Activated naive CD8-positive, alpha-beta T cell treated with anti-CD3 and anti-CD28 coated beads, Interleukin-2, amount 10 ng/mL, durations not matched to agents 7 days and 5 days (primary cell): ENCODE measurements at places on chromosomes 16 and 17. TPM values are rescaled to one million over a fixed set of nuclear protein-coding genes. Genes with fewer than 3 reads are reported as not detected.

- DNase-seq = no peak
- H3K27ac ChIP-seq = peak overlapping the region; percentile 68
- no peak overlapping the region for H3K4me3 ChIP-seq
- H3K4me1 ChIP-seq = peaks cover 72% of the 10 kb centered on the region
Measured at GRCh38 chr16:11163761-11164261, 92.2 kb downstream of the SOCS1 start.

DNA sequence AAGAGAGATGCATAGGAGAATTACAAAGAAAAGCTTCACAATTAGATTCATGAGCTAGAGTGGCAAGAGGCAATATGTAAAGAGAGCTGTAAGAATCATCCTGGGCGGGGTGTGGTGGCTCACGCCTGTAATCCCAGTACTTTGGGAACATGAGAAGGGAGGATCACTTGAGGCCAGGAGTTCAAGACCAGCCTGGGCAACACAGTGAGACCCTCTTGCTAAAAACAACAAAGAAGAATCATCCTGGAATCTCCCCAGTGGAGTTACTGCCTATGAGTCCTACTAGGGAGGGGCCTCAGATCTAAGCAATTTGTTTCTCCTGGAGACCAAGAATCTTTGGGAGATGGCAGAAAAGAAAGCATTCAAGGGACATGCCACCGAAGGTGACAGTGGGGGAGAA lies 119.1 kb downstream of the HIC1 start:
- peaks cover 43% of the 10 kb centered on the region for H3K4me1 ChIP-seq
- peaks cover 28% of the 10 kb centered on the region for H3K36me3 ChIP-seq
- no peak for DNase-seq

DNA sequence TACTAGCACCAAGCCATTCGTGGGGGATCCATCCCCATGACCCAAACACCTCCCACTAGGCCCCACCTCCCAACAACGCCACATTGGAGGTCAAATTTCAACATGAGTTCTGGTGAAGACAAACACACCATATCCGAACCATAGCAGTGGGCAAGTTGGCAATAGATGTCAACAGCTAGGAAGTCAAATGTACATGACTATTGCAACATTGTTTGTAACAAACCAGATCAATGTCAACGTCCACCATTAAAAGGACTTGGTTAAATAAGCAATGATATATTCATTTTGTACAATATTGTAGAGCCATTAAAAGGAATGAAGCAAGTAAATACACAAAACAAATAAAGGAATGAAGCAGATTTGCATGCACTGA lies 26.5 kb upstream of the CIITA start:
- no peak overlapping the region for H3K27ac ChIP-seq
- no peaks in the 10 kb centered on the region for H3K36me3 ChIP-seq
- H3K4me1 ChIP-seq = peaks cover 10% of the 10 kb centered on the region

DNA sequence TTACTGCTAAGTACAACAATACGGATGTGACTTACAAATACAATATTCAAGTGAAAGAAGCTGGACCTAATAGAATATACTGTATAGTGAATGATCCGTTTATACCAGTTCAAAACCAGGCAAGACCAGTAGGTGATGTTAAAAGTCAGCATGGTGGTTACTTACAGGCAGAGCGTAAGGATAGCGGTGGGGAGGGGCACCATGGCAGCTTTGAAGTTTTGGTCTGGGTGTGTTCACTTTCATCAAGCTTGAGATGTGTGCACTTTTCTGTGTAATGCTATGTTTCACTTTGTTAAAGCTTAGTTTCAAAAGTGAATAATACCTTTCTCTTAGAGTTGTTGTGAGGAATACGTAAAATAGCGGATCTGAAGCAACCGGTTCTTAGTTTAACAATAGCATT lies 16.5 kb upstream of the SLC35G3 start:
- H3K36me3 ChIP-seq = peaks cover 16% of the 10 kb centered on the region
- H3K27ac ChIP-seq = peak overlapping the region; percentile 70
- peak overlapping the region; percentile 43 for H3K4me3 ChIP-seq
- H3K4me1 ChIP-seq = peaks cover 53% of the 10 kb centered on the region
- no peaks in the 10 kb centered on the region for H3K27me3 ChIP-seq

DNA sequence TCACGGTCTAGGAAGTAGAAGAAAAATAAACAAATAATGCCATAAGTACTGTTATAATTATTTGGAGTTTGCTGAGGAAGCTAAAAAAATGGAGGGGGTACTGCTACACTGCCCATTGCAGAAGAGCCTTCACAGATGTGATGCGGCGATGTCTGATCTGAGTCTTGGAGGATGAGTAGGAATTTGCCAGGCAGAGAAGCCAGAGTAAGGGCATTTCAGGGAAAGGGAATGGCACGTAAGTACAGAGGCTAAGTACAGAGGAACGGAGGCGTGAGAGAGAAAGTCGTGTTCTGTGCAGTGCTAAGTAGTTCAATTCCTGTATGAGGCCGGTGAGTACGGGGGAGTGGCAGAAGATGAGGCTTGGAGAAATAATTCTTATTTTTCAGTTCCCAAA lies 741 bp upstream of the GRB2 start:
- peaks cover 2% of the 10 kb centered on the region for H3K27me3 ChIP-seq
- H3K4me1 ChIP-seq = peaks cover 32% of the 10 kb centered on the region
- H3K4me3 ChIP-seq = peak overlapping the region; percentile 96
- peaks cover 6% of the 10 kb centered on the region for H3K36me3 ChIP-seq
- DNase-seq = no peak

DNA sequence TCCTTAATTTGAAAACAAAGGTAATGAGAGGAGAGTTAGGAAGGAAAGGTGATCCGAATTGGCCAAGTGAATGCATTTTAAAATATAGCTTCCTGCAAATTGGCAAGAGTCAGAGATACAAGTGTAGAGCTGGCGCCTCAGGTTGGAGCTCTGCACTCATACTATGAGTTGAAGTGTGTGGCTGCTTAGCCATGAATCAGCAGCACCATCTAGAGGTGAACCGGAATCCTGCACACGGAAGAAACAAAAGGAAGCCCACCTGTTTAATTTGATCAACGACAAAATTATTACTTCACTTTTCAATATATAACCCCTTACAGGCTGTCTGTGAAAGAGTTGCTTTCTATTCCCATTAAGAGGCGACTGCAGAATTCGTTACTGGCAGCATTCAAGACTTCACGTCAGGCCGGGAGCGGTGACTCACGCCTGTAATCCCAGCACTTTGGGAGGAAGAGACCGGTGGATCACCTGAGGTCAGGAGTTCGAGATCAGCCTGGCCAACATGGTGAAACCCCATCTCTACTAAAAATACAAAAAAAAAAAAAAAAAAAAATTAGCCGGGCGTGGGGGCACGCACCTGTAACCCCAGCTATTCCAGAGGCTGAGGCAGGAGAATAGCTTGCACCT lies 1253.7 kb upstream of the CDH8 start:
- no peaks in the 10 kb centered on the region for H3K4me1 ChIP-seq
- no peak overlapping the region for H3K4me3 ChIP-seq
- H3K27ac ChIP-seq = no peak overlapping the region

- DNase-seq = no peak
- no peak overlapping the region for H3K4me3 ChIP-seq
- H3K27ac ChIP-seq = no peak overlapping the region
- peaks cover 8% of the 10 kb centered on the region for H3K4me1 ChIP-seq
- no peaks in the 10 kb centered on the region for H3K36me3 ChIP-seq
- H3K27me3 ChIP-seq = peaks cover 8% of the 10 kb centered on the region
Measured at GRCh38 chr17:79062691-79063090, 11.9 kb upstream of the ENGASE start.

DNA sequence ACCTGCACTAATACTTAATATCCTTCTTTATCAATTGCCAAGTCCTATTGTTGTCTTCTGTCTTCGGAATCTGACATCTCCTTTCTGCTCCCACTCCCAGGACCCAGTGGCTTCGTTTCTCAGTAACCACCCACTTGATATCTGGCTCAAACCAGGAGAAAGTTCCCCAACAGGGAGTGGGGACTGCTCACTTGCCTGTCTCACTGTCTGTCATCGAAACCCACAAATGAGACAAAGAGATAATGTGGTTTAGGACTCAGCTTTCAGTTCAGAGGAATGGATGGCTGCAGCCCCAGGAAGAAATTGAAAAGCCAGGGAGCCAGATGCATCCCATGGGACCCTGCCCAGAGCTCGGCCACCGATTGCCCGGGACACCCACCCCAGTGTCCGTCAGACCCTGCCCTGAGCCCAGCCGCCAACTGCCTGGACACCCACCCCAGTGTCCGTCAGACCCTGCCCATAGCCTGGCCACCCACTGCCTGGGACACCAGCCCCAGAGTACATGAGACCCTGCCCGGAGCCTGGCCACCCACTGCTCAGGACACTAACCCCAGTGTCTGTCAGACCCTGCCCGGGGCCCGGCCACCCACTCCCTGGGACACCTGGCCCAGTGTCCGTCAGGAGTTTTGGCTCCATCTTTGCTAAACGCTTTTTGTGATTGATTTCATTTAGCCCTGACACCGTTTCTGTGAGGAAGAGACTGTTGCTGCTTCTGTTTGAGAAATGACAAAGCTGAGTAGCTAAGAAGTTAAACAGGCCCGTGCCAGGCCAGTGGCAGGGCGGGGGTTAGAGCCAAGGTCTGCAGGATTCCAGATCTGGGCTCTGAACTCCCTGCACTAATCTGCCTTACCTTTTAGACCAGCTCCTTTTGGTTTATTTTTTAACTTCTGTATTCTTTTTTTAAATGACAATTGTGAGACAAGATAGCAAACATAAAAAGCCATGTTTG lies 251.4 kb downstream of the PHKB start:
- H3K4me3 ChIP-seq = no peak overlapping the region
- no peaks in the 10 kb centered on the region for H3K27me3 ChIP-seq
- H3K27ac ChIP-seq = no peak overlapping the region
- DNase-seq = no peak
- no peaks in the 10 kb centered on the region for H3K36me3 ChIP-seq

GRCh38 chr16:78179666-78180065 lies 80.2 kb downstream of the WWOX start:
- H3K27me3 ChIP-seq = no peaks in the 10 kb centered on the region
- no peaks in the 10 kb centered on the region for H3K36me3 ChIP-seq
- no peak overlapping the region for H3K4me3 ChIP-seq
- H3K27ac ChIP-seq = no peak overlapping the region

GRCh38 chr16:11705311-11706025 lies 37.2 kb downstream of the TXNDC11 start:
- no peak overlapping the region for H3K4me3 ChIP-seq
- H3K27ac ChIP-seq = no peak overlapping the region
- H3K27me3 ChIP-seq = no peaks in the 10 kb centered on the region
- H3K4me1 ChIP-seq = peaks cover 12% of the 10 kb centered on the region

Gene AURKB
- total RNA-seq = 128 TPM

Gene ABCA8
- total RNA-seq = not detected

Gene P2RX5
- 19.0 TPM for total RNA-seq

Gene RTN4RL1
- 0.22 TPM for total RNA-seq
